G401 (cell line): ENCODE measurements at places on chromosomes 1 and 21.

GRCh38 chr21:41800425-41801320 is 33.8 kb upstream of the RIPK4 start:
- no peak for DNase-seq

- DNase-seq: no peak
Measured at GRCh38 chr1:226798427-226799411, 59.6 kb upstream of the ITPKB start.

DNA sequence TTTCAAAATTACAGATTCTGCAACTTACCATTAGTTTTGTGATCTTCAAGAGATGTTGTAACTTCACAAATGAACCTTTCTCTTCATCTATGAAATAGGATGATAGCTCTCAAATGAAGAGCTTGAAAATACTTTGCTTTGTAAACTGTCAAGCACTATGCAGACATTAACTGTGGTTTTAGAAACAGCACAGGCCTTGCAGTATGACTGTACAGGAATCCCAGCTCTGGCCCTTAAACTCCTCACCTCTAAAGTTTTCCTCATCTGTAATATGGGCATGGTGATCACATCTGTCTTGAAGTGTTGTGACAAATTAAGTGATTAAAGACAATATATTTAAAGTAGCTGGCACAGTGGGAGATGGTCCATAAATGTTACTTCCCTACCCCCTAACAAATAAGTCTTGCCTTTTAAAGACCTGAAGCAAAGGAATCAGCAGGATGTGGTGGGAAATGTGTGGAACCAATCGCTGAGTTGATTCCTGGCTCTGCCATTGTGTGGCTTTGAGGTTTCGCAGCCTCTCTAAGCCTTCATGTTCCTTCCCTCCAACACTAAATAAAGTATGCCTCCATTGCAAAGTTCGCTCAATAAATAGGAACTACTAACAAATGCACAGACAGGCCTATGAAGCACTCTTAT is 5.5 kb upstream of the PTP4A2 start:
- DNase-seq: peak; percentile 15

DNA sequence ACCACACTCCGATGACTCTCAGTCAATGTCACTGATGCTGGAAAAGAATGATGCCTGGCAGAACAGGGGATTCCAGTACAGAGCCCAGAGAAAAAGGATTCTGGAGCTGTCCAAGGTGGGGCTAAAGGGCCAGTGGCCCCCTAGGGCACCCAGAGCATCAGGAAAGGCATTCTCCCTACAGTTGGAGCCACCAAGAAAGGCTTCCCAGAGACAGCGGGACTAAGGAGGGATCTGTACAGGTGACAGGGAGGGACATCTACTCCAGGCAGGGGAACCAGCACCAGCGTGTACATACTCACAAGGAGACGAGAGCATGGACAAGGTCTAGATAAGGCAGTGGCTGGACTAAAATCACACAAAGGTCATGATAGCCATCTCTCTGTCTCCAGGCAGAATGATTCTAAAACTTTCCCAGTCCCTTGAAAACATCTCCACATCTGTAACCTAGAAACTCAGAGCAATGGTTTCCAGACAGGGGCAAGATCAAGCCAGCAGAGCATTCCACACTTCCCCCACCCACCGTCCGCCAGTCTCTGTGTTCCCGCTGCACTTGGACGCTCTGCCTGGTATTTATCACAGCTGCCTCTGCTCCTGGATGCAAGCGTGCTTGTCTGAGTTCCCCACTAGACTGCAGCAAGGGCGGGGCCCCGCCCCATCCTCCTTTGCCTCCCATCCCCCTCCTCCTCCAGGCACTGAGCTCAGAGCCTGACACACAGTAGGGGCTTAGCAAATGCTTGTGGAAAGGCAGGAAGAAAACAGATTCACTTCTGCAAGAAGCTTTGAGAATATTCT is 111.6 kb upstream of the ZC3H12A start:
- DNase-seq: no peak

DNA sequence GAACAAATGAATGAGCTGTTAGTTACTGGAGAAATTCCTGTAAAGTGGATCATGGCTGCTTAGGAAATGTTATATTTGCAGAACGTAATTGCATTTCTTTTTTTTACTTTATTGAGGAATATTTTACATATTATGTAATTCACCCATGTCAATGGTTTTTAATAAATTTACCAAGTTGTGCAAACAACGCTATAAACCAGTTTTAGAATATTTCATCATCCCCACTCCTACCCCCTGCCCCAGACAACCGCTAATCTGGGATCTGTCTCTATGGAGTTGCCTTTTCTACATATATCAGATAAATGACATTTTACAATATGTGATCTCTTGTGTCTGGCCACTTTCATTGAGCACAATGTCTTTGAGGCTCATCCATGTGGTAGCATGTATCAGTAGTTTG is 4.3 kb upstream of the IFFO2 start:
- DNase-seq: no peak

GRCh38 chr1:74010206-74010605 is 187.8 kb downstream of the LRRIQ3 start:
- DNase-seq: no peak

DNA sequence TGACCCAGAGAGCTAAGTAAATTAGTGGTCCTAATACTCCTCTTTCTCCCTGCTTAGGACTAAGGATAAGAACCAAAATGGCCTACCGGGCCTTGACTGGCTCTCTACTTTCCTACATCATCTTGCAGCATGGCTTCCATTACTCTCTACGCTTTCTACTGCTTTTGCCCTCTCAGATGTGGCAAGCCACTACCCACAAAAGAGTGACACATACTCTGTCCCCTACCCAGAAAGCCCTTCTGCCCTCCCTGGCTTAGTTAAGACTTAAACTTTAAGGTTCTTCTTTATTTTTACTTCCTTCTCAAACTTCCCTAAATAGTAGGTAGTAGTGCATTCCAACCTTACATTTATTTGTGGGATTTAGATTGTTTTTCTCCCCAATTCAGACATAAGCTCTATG is 228.1 kb downstream of the TPR start:
- DNase-seq: no peak

DNA sequence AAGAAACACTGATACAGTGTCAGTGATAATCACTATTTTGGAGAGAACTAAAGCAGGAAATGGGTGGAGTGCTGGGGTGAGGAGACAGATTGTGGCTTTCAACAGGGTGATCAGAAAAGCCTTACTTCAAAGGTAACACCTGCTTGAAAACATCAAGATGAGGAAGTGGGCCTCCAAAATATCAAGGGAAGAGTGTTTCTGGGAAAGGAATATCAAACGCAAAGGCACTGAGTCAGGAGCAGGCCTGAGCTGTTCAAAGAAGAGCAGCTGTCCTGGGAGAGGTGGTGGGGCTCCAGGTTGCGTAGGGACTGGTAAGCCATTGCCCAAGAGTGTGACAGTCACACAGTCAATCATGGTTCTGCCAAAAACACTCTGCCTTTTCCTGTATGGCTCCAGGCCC is 47.1 kb upstream of the ATP1A1 start:
- DNase-seq: no peak
